SHP77 treated with DMSO at 0.1 percent for 48 hours (cell line): ENCODE measurements at places on chromosomes 7 and 10.
A peak's percentile ranks its signal among the peaks of the same experiment; 100 is the strongest.

DNA sequence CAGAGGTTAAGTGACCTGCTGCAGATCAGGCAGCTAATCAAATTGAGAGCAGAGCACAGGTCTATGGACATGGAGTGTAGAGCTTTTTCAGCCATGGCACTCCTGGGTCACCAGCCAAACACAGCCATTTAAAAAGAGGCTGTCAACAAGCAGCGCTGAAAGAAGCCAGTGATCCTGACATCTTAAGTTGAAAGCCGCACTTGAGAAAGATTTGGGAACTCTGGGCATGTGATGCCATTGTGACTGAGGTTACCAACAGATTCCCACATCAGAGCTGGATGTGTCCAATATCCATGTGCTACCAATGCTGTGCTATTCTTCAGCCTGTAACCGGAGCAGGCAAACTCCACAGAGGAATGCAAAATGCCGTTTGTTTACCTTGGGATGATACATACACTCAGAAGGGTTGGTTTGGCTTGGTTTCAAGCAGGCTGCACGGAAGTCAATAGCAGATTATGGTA is 56.2 kb upstream of the ABLIM1 start:
- peak; percentile 30 for DNase-seq

GRCh38 chr10:104342941-104343411 is 4.7 kb upstream of the ITPRIP start:
- DNase-seq, result no peak

DNA sequence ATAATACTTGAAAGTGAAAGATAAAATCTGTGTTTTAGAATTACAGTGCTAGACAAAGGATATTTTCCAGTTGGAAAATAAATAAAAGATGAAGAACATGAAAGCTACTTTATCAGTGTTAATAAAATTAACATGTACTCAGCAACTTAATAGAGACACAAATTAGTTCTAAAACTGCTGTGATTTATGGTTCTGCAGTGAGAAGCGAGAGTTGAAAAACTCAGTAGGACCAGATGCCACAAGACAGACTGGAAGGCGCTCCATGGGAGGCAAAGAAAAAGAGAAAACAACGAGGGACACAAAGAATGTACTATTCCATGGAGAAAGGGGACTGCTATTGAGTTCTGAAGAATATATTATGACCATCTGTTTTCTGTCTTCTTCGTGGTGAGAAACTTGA is 590.4 kb downstream of the PHTF2 start:
- DNase-seq, result no peak

DNA sequence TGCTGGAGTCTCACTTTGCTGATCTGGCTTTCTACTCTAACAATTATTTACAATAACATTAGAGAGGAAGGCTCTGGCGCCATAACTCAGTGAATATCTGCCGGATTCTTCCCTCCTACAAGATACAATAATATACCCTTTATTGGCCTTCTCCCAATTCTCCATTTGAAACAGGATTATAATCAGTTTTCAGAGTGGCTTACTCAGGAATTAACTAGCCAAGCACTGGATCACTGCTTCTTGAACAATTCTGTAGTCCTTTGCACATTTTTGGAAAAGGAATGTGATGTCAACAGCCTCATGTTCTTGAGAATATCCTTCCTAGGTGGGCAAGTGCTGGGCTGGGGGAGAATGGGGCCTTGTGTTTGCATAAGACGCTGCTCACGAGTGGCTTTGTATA is 125.9 kb downstream of the HIPK2 start:
- no peak for DNase-seq

GRCh38 chr10:30589441-30589840 is 40.1 kb downstream of the LYZL2 start:
- no peak for DNase-seq

DNA sequence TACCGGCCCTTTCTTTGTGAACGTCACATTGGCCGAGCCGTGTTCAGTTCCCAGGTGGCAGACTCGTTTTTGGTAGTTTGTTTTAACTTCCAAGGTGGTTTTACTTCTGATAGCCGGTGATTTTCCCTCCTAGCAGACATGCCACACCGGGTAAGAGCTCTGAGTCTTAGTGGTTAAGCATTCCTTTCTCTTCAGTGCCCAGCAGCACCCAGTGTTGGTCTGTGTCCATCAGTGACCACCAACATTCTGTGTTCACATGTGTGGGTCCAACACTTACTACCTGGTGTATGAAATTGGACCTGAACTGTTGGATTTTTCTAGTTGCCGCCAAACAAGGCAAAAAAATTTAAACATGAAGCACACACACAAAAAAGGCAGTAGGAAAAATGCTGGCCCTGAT is 9.9 kb upstream of the CSGALNACT2 start:
- DNase-seq, result no peak

- DNase-seq, result no peak
Observed at GRCh38 chr7:139618482-139619366, 95.2 kb downstream of the CLEC2L start.

- DNase-seq, result no peak
Observed at GRCh38 chr10:62373995-62374861, at the start of gene ZNF365. TSS of gene ZNF365 (plus strand) at chr10:62374369. CDS start at chr10:62376194, 1,825 bp downstream.
